ENCODE measurements at places on chromosomes 4 and X.

DNA sequence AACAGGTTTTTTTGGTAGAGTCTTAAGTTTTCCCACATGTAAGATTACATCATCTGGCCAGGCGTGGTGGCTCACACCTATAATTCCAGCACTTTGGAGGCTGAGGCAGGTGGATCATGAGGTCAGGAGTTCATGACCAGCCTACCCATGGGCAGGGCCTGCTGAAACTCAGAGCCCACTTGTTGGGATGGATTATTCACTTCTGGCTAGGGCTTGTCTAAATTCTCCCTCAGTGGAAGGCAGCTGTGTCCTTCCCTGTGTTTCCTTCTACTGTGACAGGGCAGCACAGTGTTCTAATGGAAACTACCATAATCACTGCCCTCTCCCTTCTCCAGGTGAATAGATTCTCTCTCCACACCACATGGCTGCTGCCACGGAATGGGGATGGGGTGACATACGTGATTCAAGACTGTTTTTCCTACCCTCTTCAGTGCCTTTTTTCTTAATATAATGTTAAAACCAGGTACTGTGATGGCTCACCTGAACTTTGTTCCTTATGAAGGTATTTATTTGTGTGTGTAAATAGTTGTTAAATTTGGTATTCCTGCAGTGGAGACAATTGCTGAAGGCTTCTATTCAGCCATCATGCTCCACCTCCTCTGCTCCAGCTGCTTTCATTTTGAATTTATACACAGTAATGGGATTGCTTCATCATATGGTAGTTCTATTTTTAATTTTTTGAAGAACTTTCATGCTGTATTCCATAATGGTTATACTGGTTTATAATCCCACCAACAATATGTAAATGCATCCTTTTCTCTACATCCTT lies 287.2 kb upstream of the HS3ST1 start:
- DNase-seq = no peak

- no peak for DNase-seq
Observed at GRCh38 chr4:126899331-126899801, 733.4 kb upstream of the INTU start.

GRCh38 chr4:169612871-169613859 lies 782 bp upstream of the NEK1 start:
- peak; percentile 75 for DNase-seq

DNA sequence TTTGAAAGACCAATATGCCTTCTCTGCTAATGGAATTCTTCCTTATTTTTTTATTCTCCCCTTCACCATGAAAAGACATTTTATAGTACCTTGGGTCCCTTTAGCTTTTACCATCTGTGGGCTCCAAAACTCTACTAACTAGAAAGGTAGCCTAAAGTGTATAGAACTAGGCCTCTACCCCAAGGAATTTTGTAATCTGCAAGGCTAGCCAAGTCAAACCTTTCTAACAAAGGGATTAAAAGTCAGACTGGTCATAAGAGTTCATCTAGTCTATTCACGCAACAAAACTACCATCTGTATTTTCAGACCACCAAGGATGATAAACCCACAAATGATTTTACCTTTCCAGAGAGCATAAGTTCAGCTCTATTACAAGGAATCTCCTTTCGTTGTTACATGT lies 189.5 kb upstream of the DCAF8L1 start:
- DNase-seq = no peak

- DNase-seq = peak; percentile 81
Observed at GRCh38 chr4:169258141-169258540, 12.6 kb downstream of the SH3RF1 start.

GRCh38 chrX:352181-352580 lies 33.6 kb upstream of the GTPBP6 start:
- no peak for DNase-seq

DNA sequence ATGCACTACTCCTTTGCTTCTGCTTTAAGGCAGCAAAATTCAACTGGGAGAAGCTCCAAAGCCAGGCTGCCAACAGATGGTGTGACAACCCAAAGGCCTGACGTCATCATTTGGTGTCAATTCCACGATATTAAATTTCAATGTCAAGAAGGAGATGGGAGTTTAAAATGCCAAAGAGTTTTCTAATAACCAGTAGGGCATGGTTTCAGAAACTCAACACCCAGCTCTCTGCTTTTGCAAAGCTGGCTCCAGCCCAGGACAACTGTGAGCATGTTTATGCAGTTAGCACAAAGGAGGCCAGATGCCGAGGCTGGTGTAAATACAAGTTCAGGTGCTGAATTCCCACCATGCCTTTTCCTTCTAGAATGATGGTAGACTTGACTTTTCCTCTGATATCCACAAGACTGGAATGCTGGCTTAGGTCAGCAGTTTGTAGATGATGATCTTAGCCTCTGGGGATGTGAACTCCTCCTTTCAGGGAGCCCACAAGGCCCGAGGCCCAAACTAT lies 67.3 kb downstream of the AFAP1 start:
- DNase-seq = peak; percentile 89

DNA sequence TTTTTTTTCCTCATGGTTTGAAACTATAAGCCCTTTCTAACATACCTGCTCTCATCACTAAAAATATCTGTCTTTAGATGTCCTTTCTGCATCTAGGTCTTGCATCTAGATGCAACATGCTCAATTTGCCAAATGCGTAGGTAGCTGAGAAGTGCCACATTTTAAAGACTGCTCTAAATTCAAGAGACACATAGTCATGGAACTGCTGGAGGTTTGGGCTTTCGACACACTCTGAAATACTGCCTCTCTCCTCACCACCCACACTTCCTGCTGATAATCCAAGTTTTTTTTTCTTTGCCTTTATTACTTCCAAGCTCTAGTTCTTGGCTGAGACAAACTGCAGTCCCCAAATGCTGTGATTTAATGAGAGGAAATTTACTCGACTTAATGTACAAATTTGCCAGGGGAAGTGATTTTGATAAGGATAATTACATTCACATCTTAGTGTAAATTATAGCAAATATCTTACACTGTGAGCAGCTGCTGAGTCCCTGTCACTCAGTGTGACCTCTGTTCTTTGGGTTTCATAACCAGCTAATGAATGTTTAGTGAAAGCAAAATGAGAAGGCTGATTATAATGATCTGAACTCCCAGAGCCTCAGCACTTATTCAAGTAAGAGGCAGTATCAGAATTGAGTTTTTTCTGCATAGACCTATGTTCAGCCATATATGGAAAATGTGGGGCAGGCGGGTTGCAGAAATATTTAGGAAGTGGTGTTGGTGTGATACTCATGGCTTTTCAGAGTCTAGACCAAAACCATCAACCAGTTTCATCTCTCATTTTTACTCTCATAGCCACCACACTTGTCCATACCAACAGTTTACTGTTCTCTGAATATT lies 31.3 kb downstream of the DRD5 start:
- no peak for DNase-seq

- no peak for DNase-seq
Observed at GRCh38 chr4:172357006-172357540, 543.9 kb downstream of the GALNTL6 start.

DNA sequence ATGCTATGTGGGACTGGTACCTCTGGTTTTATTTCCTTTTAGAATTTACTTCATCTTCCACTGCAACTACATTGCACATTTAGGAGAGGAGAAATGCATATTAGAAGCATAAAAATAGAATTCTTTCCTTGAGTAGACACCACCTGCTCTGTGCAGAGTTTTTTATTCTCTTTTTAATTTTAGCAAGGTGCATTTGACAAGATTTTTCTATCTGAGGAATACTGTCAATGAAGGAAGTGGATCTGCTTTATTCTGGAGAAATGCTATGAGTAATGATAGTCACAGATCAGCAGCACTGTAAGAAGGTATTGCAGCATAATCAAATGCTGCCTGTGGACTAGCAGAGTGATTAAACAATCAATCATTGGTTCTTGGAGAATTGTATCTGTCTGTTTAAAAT lies 1038.3 kb downstream of the RAPGEF2 start:
- no peak for DNase-seq

GRCh38 chrX:154452823-154453222 lies 5.3 kb upstream of the PLXNA3 start:
- DNase-seq = no peak

- DNase-seq = no peak
Observed at GRCh38 chrX:78754917-78755316, 7.4 kb downstream of the LPAR4 start.

Measured in NCI-H69 (cell line).